Liver (tissue), 10 donors: ENCODE measurements at places on chromosomes 6 and 20.

GRCh38 chr6:20604159-20604558 lies 69.9 kb downstream of the CDKAL1 start:
- H3K4me3 ChIP-seq, result no peak overlapping the region
- H3K27me3 ChIP-seq, result no peaks in the 10 kb centered on the region
- DNase-seq, result no peak
- H3K27ac ChIP-seq, result no peak overlapping the region
- no peaks in the 10 kb centered on the region for H3K4me1 ChIP-seq
- H3K36me3 ChIP-seq, result no peaks in the 10 kb centered on the region

DNA sequence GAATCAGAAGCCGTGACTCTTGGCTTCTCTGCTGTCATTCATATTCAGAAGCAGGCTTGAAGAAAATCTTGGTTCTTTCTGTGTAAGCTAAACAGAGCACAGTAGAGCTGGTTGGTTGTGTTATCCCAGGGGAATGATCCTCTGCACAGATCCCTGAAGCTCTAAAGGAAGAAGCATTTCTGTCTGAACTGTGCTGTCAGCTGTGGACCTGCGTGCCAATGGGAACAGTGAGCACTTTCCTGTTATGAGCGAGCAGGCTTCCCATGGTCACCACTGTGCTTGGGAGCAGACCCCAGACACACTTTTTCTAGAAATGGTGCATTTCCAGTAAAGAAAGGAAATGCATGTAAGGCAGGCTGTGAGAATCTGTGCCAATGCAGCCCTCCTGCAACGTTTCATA lies 490.2 kb downstream of the EPM2A start:
- peaks cover 6% of the 10 kb centered on the region for H3K4me1 ChIP-seq
- H3K27ac ChIP-seq, result no peak overlapping the region
- no peak for DNase-seq
- H3K27me3 ChIP-seq, result no peaks in the 10 kb centered on the region

- no peaks in the 10 kb centered on the region for H3K4me1 ChIP-seq
- DNase-seq, result no peak
- H3K4me3 ChIP-seq, result no peak overlapping the region
- H3K27ac ChIP-seq, result no peak overlapping the region
- H3K36me3 ChIP-seq, result no peaks in the 10 kb centered on the region
Observed at GRCh38 chr6:135423649-135424128, 73.9 kb downstream of the AHI1 start.

DNA sequence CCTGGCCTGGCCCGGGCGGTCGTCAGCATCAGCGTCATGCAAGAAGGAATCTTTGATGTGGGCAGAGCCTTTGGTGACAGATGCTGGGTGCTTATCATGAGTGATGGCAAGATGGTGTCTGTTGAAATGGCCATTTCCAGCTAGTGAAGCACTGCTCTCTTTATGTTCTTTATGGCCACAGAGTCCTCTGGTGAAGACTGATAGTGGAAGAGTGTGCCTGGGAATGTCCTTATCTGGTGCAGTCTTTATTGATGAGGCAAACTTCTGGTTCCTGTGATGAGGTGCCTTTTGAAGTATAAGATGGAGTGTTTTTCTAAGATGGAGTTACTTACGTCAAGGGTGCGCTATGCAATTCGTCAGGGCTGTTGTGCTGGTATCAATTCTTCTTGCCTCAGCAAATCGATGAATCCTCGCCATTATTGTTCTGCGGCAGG lies 22.6 kb upstream of the CCR6 start:
- H3K4me3 ChIP-seq, result no peak overlapping the region
- no peak for DNase-seq
- no peaks in the 10 kb centered on the region for H3K4me1 ChIP-seq
- no peak overlapping the region for H3K27ac ChIP-seq
- H3K36me3 ChIP-seq, result no peaks in the 10 kb centered on the region

GRCh38 chr20:23974966-23975365 lies 13.6 kb downstream of the GGTLC1 start:
- H3K4me3 ChIP-seq, result no peak overlapping the region
- H3K27me3 ChIP-seq, result no peaks in the 10 kb centered on the region
- no peaks in the 10 kb centered on the region for H3K4me1 ChIP-seq
- DNase-seq, result no peak

GRCh38 chr20:13283869-13284829 lies 63.1 kb downstream of the ISM1 start:
- peaks cover 17% of the 10 kb centered on the region for H3K4me1 ChIP-seq
- no peaks in the 10 kb centered on the region for H3K27me3 ChIP-seq
- no peaks in the 10 kb centered on the region for H3K36me3 ChIP-seq

GRCh38 chr20:50636601-50637540 lies 54.5 kb downstream of the RIPOR3 start:
- H3K36me3 ChIP-seq, result no peaks in the 10 kb centered on the region
- H3K4me3 ChIP-seq, result no peak overlapping the region
- H3K27me3 ChIP-seq, result no peaks in the 10 kb centered on the region
- peak overlapping the region; percentile 7 for H3K27ac ChIP-seq

- H3K27me3 ChIP-seq, result no peaks in the 10 kb centered on the region
- no peaks in the 10 kb centered on the region for H3K36me3 ChIP-seq
Observed at GRCh38 chr6:162070639-162071038, 656.9 kb downstream of the PRKN start.
